Mammary epithelial cell (primary cell): ENCODE measurements at places on chromosomes 1 and 21.

DNA sequence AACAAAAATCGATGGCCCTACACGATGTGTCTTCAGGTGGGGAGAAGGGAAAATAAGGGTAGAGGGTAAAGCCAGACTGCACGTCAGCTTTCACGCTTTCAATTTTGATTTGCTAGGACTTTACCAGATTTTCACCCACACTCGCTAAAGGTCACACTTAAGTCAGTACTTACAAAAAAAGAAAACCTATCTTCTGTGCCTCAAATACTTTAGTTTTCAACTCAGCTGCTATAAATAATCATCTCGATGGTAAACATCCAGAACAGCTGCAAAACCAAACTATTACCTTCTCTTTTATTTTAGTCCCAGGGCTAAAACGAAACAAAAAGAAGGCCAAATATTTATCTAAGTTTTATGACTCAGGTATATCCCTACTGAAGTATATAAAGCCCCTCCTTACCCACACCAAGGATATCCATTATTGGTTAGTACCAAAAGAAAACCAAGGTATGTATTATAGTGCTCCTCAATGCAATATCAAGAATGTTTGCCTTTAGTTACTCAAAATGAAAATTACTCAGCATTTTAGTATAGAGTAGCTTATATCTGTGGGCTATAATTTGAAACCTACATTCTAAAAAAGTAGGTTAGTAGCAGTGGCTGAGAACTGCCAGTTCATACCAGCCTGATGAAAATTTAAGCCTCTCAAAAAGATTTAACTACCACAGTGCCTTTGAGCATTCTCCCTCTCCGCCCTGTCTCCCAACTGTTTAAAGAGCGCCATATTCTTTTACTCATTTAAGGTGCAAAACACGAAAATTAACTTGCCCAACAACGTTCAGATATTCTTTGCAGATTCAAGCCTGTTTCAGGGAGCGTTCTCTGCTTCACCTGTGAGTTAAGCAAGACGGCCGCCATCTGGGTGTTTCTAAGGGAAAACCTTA lies 1.5 kb downstream of the CSDE1 start:
- no peak for DNase-seq

GRCh38 chr1:247638781-247639180 lies 33.4 kb downstream of the OR2G3 start:
- DNase-seq, result no peak

GRCh38 chr1:159790237-159790917 lies 9.6 kb downstream of the DUSP23 start:
- no peak for DNase-seq

GRCh38 chr1:243438146-243438545 lies 182.3 kb downstream of the SDCCAG8 start:
- DNase-seq, result no peak

DNA sequence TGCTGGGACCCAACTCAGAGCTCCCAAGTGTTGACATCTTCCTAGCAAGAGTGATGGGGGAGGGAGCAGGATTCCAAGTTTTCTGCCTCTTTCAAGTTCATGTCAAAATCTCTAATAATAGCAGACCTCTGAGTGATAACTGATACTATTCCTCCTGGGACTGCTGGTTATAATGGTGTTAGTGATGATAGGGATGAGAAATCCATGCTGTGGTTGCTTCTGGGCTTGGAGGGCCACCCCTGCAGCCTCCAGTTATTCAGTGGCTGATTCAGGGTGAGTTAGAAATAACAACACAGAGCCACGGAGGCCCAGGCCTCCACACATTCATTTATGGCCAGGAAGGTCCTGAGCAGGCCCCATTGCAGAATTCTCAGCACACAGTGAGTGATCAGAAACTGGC lies 40.6 kb upstream of the ARTN start:
- no peak for DNase-seq

DNA sequence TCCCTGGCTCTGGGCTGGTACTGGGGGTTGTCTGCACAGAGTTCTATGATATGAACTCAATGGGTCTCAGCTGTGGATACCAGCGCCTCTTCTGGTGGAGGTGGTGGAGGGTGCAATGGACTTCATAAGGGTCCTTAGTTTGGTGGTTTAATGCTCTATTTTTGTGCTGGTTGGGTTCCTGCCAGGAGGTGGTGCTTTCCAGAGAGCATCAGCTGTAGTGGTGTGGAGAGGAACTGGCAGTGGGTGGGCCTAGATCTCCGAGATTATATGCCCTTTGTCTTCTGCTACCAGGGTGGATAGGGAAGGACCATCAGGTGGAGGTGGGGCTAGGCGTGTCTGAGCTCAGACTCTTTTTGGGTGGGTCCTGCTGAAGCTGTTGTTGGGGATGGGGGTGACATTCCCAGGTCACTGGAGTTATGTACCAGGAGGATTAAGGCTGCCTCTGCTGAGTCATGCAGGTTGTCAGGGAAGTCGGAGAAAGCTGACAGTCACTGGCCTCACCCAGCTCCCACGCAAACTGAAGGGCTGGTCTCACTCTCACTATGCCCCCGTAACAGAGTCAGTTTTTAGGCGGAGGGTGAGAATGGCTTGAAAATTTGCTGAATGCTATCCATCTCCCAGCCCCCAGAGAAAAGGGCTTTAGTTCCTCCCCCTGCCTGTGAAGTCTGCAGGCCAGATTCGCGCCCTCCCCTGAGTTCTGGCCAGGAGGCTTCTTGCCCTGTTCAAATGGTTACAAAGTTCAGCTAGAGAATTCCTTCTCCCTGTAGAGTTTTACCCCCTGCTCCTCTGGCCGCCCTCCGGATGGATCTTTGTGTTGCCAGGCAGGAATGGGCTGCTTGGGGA lies 902.9 kb downstream of the LTN1 start:
- no peak for DNase-seq
